ENCODE measurements at places on chromosomes 7 and 10.

DNA sequence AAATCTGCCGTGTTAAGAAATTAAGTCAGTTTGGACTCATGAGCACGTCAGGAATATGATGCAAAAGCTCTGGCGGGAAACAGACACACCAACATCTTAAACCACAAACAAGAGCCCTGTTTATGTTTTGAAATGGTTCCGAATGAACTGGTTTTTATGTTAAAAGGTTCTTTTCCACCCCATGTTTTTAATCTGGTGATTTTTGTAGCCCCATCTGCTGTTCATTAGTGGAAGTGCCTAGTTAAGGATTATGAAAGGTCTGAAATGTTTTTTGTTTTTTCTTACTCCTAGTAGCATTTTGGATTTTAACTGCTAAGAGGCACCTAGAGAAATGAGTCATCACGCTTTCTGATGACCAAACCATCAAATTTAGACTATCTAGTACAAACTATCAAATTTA is 404.1 kb upstream of the MKI67 start:
- DNase-seq = no peak

DNA sequence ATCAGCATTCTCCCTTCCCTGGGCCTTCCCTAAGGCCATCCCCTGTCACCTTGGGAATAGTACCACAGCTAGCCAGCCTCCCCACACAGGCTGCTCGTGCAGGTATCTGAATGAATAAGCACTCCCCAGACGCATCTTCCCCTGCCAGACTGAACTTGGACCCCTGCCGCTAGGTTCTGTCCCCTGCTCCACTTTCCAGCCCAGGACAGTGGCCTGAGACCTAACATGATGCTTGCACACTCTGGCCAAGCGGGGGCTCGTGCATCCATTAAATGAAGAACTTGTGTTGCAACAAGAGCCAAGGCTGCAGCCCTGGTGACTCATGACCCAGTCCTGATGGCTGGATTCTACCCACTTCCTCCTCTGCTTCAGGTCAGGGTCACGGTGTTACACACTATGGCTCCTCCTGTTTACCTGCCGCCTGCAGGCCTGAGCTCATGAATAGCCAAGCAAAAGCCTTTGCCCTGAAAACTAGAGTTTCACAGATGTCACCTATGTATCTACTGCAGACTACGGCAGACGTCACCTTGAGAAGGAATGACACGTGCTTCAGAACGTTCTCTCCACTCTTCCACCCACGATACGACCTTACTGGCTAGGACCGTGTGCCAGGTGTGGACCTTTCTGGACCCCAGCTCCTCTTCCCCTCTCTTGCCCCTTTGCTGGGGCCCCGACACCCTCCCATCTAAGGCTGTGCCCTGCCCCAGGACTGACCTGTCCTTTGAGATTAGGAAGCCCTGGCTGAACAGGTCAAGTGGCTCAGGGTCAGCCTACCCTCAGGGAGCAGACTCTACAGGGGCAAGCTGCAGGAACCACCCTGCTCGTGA is 6.5 kb downstream of the ASB13 start:
- DNase-seq = no peak

- no peak for DNase-seq
Observed at GRCh38 chr7:17094963-17095574, 203.4 kb upstream of the AHR start.

DNA sequence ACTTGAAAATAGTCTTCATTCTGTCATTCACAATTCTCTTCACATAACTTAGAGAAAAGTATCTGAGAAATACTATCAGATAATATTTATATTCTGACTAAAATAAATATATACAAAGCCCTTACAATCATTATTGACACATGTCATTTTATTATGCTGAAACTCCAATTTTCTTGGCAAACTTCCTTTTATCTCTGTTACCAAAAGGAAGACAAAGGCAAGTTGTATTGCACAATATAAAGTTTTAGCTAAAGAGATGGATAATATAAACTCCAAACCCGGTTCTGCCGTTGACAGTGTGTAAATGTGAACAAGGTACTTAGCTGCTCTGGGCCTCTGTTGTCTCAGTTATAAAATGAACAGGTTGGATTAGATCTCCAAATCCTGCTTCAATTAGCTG is 99.0 kb upstream of the MDFIC start:
- no peak for DNase-seq

DNA sequence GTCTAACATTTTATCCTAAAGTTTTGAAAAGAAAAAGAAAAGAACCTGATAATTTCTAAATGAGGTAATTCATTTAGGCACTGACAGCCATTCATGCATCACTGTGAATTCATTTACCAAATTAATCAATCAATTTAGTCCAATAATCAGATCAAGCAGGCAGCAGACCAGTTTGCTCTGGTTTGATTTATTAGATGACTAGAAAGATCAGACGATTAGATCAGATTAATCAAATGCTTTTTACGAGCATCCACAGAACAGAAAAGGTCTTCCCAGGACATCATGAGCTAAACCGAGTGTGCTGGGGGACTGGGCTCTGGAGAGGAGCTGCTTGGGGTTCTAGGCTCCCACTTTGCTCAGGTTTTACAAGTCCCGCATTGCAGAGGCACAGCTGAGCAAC is 226.5 kb upstream of the MYO3A start:
- no peak for DNase-seq

- peak; percentile 74 for DNase-seq
Observed at GRCh38 chr10:5563321-5563961, 38.7 kb downstream of the CALML3 start.

Data from sigmoid colon (tissue), 7 donors.